ENCODE measurements at places on chromosomes 12 and 14.

GRCh38 chr12:119227292-119227691, 48.6 kb downstream of the HSPB8 start:
- no peak for DNase-seq

GRCh38 chr14:34270361-34270760, 191.7 kb downstream of the SPTSSA start:
- no peak for DNase-seq

DNA sequence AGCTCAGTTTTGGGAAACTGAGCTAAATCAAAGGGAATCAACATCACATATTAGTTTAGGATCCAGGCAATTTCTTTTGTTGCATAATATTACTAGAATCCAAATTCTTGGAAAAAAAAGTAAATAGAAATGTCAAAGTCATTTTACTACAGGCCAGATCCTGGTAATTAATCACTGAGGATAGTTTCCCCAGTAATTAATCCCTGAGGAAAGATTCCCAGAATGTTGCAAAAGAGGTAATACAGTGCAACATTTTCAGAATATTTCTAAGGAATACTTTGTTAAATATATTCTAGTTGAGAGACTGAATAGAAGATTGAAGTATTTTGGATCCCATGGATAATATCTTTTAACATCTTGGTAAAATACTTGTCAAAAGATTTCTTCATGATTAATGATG, 207.0 kb upstream of the GARIN2 start:
- DNase-seq, result no peak

GRCh38 chr12:1809591-1810190, 10.7 kb upstream of the LRTM2 start:
- DNase-seq, result no peak

GRCh38 chr14:35193161-35193560, 70.8 kb downstream of the PRORP start:
- DNase-seq, result no peak

DNA sequence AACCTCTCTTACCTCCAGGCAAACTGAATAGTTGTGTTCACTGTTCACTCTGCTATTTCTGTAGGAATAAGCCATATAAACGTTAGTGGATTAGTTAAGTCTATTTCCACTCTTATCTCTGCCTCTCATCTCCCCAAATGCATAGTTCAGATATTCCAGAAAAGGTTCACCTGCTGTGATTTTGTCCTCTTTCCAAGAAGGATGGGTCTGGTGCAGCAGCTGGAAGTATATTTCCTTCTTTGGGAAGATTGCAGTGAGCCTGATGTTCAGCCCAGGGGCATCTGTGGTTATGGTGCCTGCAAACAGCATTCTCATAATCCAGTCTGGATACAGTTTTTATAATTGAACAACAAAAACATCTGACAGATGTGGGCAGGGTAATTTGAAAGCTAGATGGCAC, 97.7 kb downstream of the TPH2 start:
- no peak for DNase-seq

- DNase-seq, result no peak
Measured at GRCh38 chr14:71261206-71261605, 353.9 kb downstream of the PCNX1 start.

GRCh38 chr14:103385152-103385928, at the start of gene MARK3:
TSS of gene MARK3 (plus strand) at chr14:103385415. CDS start at chr14:103386030, 615 bp downstream.
- DNase-seq, result peak; percentile 99

DNA sequence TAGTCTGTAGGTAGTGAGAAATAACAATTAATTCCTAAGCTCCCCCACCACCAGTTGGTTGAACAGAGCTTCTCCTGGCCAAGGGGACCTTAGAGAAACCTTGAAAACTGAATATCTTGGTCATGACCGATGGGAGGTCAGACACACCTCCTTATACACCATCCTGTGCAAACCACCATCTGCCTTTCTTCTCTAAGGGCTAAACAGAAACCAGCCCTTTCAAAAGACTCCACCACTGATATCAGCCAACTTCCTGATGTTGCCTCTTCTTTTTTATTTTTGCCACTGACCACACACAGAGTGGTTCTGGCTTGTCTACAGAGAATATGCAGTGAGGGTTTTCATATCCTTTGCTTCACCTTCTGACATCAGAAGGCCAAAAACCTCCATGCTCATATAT, 977.7 kb upstream of the SEL1L start:
- no peak for DNase-seq

GRCh38 chr12:124264089-124264795, 30.7 kb upstream of the RFLNA start:
- no peak for DNase-seq

GRCh38 chr14:89227496-89227836, 189.6 kb downstream of the FOXN3 start:
- DNase-seq, result no peak

All from left hindlimb (tissue), 1 donor.